ENCODE measurements at places on chromosomes 13 and 19.

DNA sequence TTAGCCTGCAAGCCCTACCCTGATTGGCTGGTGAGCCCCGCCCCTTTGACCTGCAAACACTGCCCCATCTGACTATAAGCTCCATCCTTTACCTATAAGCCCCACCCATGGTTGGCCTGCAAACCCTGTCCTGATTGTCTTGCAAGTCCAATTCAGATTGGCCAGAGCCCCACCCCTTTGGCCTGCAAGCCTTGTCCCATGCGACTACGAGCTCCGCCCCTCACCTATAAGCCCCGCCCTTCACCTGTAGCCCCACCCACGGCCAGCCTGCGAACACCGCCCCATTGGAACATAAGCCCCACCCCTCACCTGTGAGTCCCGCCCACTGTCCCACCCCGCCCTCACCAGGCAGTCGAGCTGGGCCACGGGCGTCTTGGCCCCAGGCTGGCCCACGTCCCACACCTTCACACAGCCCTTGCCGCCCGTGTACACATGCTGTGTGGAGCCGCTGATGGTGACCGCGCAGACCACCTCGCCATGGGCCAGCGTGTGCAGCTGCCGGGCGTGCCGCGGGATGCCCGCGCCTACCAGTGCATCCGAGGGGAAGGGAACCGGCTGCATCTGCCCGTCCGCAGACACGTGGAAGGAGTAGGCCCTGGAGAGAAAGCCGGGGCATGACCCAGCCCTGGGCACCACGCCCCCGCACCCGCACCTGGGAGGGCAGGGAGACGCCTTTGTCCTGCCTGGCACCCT, 22.9 kb downstream of the TLE2 start:
- H3K4me3 ChIP-seq = no peak overlapping the region
- no peaks in the 10 kb centered on the region for H3K36me3 ChIP-seq
- H3K27ac ChIP-seq = no peak overlapping the region
- peak; percentile 40 for DNase-seq
- no peaks in the 10 kb centered on the region for H3K27me3 ChIP-seq

GRCh38 chr19:16249826-16250404, 52.2 kb downstream of the AP1M1 start:
- no peak for DNase-seq
- no peaks in the 10 kb centered on the region for H3K27me3 ChIP-seq
- no peaks in the 10 kb centered on the region for H3K36me3 ChIP-seq
- H3K27ac ChIP-seq = no peak overlapping the region

GRCh38 chr13:41117869-41118268, 14.7 kb downstream of the KBTBD6 start:
- H3K4me1 ChIP-seq = no peaks in the 10 kb centered on the region
- H3K27me3 ChIP-seq = no peaks in the 10 kb centered on the region
- H3K36me3 ChIP-seq = no peaks in the 10 kb centered on the region
- H3K4me3 ChIP-seq = no peak overlapping the region
- DNase-seq = no peak

GRCh38 chr13:63910511-63910910, 2494.9 kb upstream of the PCDH20 start:
- H3K4me1 ChIP-seq = no peaks in the 10 kb centered on the region
- no peak overlapping the region for H3K27ac ChIP-seq
- no peaks in the 10 kb centered on the region for H3K36me3 ChIP-seq
- DNase-seq = peak; percentile 18
- no peaks in the 10 kb centered on the region for H3K27me3 ChIP-seq

GRCh38 chr19:43735957-43736356, 18.8 kb downstream of the SMG9 start:
- DNase-seq = no peak
- H3K36me3 ChIP-seq = peaks cover 33% of the 10 kb centered on the region
- no peak overlapping the region for H3K4me3 ChIP-seq
- H3K27ac ChIP-seq = no peak overlapping the region

GRCh38 chr13:110625771-110626321, 10.5 kb downstream of the NAXD start:
- DNase-seq = peak; percentile 45
- no peak overlapping the region for H3K4me3 ChIP-seq
- no peaks in the 10 kb centered on the region for H3K27me3 ChIP-seq
- peak overlapping the region; percentile 10 for H3K27ac ChIP-seq

DNA sequence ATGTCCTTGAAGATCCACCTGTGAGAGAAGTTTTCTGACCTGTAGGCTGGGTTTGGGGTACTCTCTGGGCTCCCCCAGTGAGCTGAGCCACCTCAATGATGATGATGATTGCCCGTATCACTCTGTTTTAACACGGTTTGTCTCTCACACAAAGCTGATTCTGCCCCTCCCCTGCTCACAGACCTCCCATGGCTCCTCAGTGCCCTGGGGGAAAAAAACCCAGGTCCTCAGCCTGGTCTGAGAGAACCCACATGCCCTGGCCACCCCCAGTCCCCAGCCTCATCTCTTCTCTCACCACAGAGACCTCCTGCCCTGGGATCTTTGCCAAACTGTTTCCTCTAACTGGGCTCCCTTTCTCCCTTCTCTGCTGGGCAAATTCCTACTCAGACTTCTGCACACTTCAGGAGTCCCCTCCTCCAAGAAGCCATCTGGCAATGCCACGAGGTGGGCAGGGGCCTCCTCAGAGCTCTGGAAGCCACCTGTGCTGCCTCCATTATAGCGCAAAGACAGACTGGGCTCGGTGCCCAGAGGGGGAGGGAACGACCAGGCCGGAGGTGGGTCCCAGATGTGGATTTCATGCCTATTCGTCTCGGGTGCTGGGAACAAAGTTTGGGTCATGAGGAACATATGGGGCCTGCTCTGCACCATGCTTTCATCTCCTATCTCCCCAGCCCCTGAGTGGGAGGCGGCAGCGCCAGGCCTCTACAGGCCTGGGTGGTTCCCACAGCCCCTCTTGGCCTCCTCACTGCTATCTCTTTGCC, 8.5 kb upstream of the CA11 start:
- no peak for DNase-seq
- H3K4me1 ChIP-seq = peaks cover 5% of the 10 kb centered on the region
- H3K4me3 ChIP-seq = no peak overlapping the region
- no peaks in the 10 kb centered on the region for H3K36me3 ChIP-seq

- H3K36me3 ChIP-seq = no peaks in the 10 kb centered on the region
- H3K27me3 ChIP-seq = peaks cover 9% of the 10 kb centered on the region
- peak; percentile 71 for DNase-seq
Measured at GRCh38 chr19:32676186-32676894, 692 bp downstream of the RGS9BP start.

- peak overlapping the region; percentile 99 for H3K4me3 ChIP-seq
- no peaks in the 10 kb centered on the region for H3K27me3 ChIP-seq
- no peaks in the 10 kb centered on the region for H3K36me3 ChIP-seq
- H3K27ac ChIP-seq = peak overlapping the region; percentile 96
- peaks cover 10% of the 10 kb centered on the region for H3K4me1 ChIP-seq
- DNase-seq = no peak
Measured at GRCh38 chr19:40778706-40779284, 748 bp downstream of the RAB4B start.

- H3K27ac ChIP-seq = no peak overlapping the region
- H3K4me1 ChIP-seq = no peaks in the 10 kb centered on the region
- DNase-seq = no peak
- H3K4me3 ChIP-seq = no peak overlapping the region
- H3K27me3 ChIP-seq = no peaks in the 10 kb centered on the region
- H3K36me3 ChIP-seq = no peaks in the 10 kb centered on the region
Measured at GRCh38 chr13:114038211-114038613, 64.3 kb upstream of the C13orf46 start.

GRCh38 chr19:49442771-49443365, 1.5 kb upstream of the SLC17A7 start:
- peak overlapping the region; percentile 78 for H3K27ac ChIP-seq
- peak overlapping the region; percentile 58 for H3K4me3 ChIP-seq
- peaks cover 4% of the 10 kb centered on the region for H3K36me3 ChIP-seq
- peak; percentile 95 for DNase-seq
- H3K4me1 ChIP-seq = no peaks in the 10 kb centered on the region
- H3K27me3 ChIP-seq = peaks cover 33% of the 10 kb centered on the region

GRCh38 chr19:3129112-3129511, 6.7 kb upstream of the GNA15 start:
- no peak overlapping the region for H3K27ac ChIP-seq
- H3K27me3 ChIP-seq = no peaks in the 10 kb centered on the region
- DNase-seq = no peak
- H3K4me3 ChIP-seq = no peak overlapping the region
- H3K36me3 ChIP-seq = no peaks in the 10 kb centered on the region

DNA sequence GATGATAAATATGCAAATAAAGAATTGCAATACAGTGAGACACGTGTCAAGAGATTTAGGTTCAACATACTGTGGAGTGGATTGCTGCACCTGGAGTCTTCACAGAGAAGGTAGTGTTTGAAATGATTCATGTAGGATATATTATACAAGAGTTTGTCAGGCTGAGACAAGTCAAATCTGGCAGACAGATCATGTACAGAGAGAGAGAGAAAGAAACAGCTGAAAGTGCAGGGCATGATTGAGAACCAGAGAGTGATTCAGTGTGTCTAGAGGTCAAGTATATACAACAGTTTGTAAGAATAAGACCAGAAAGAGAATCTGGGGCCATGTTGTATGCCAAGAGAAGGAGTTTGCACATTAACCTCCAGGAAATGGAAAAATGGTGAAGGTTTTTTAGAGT, 2.1 kb upstream of the VWA8 start:
- no peak for DNase-seq
- no peak overlapping the region for H3K27ac ChIP-seq
- no peaks in the 10 kb centered on the region for H3K36me3 ChIP-seq
- H3K4me3 ChIP-seq = no peak overlapping the region
- no peaks in the 10 kb centered on the region for H3K27me3 ChIP-seq
- H3K4me1 ChIP-seq = peaks cover 6% of the 10 kb centered on the region

- DNase-seq = no peak
- H3K27ac ChIP-seq = no peak overlapping the region
- no peak overlapping the region for H3K4me3 ChIP-seq
- H3K36me3 ChIP-seq = no peaks in the 10 kb centered on the region
Measured at GRCh38 chr13:84362777-84363176, 480.5 kb upstream of the SLITRK1 start.

- H3K4me3 ChIP-seq = no peak overlapping the region
- no peaks in the 10 kb centered on the region for H3K27me3 ChIP-seq
- no peaks in the 10 kb centered on the region for H3K36me3 ChIP-seq
- no peaks in the 10 kb centered on the region for H3K4me1 ChIP-seq
Measured at GRCh38 chr19:32800754-32801153, 68.8 kb downstream of the SLC7A9 start.

- no peak overlapping the region for H3K27ac ChIP-seq
- no peaks in the 10 kb centered on the region for H3K36me3 ChIP-seq
- no peaks in the 10 kb centered on the region for H3K4me1 ChIP-seq
- no peaks in the 10 kb centered on the region for H3K27me3 ChIP-seq
- no peak overlapping the region for H3K4me3 ChIP-seq
- DNase-seq = no peak
Measured at GRCh38 chr13:112242777-112243176, 133.4 kb upstream of the SPACA7 start.

GRCh38 chr19:2567580-2567979, 91.7 kb downstream of the GADD45B start:
- H3K27me3 ChIP-seq = no peaks in the 10 kb centered on the region
- H3K27ac ChIP-seq = peak overlapping the region; percentile 55
- H3K36me3 ChIP-seq = no peaks in the 10 kb centered on the region
- DNase-seq = peak; percentile 90

GRCh38 chr13:87671753-87672605, 808 bp downstream of the SLITRK5 start:
- peak overlapping the region; percentile 60 for H3K4me3 ChIP-seq
- H3K27ac ChIP-seq = no peak overlapping the region
- no peaks in the 10 kb centered on the region for H3K36me3 ChIP-seq
- H3K27me3 ChIP-seq = peaks cover 26% of the 10 kb centered on the region
- H3K4me1 ChIP-seq = no peaks in the 10 kb centered on the region

DNA sequence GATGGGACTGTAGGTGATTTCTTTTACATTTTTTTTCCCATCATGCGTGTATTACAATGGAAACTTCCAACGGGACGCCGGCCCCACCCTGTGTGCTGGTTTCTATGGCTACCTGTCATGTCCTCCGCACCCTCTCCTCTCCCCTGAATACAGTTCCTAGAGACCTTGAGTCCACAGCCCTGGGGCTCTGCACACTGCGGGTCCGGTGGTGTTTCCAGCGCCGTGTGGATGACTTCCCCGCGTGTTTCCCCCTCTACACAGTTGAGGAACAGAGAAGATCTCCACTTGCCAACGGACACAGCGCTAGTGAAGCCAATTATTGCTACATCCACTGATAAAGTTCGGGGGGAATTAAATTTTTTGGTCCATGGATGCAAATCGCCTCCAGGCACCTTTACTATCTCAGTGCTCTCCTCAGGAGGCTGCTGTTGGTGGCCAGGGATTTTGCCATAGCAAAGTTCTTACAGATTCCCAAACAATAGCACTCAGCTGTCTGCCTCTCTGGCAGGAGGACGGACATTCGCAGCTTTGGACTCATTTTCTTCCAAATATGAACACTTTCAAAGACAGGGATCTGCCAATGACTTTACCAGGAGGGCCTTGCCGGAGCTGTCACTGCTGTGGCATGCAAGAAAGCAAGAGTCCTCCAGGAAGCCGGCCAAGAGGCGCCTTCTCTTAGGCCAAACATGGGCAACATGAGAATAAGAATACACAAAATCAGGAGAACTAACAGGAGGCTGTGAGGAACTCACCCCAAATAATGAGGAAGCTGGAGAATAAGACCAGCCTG, 39.3 kb upstream of the GAS6 start:
- H3K36me3 ChIP-seq = no peaks in the 10 kb centered on the region
- no peak overlapping the region for H3K27ac ChIP-seq
- no peak overlapping the region for H3K4me3 ChIP-seq
- no peak for DNase-seq
- peaks cover under 1% of the 10 kb centered on the region for H3K4me1 ChIP-seq

GRCh38 chr19:17872251-17873001, 681 bp downstream of the SLC5A5 start:
- H3K27me3 ChIP-seq = peaks cover 19% of the 10 kb centered on the region
- H3K27ac ChIP-seq = no peak overlapping the region
- no peak for DNase-seq
- no peak overlapping the region for H3K4me3 ChIP-seq
- H3K4me1 ChIP-seq = no peaks in the 10 kb centered on the region

Measured in kidney (tissue), 22 donors.